Activated T-cell treated with anti-CD3 and anti-CD28 coated beads, Interleukin-2, amount 50 U/mL, for 72 hours (primary cell): ENCODE measurements at places on chromosomes 12 and 14. TPM values are rescaled to one million over a fixed set of nuclear protein-coding genes. Genes with fewer than 3 reads are reported as not detected.

GRCh38 chr12:72010356-72010755, 71.7 kb downstream of the TPH2 start:
- H3K36me3 ChIP-seq = no peaks in the 10 kb centered on the region
- H3K4me1 ChIP-seq = no peaks in the 10 kb centered on the region
- no peak overlapping the region for H3K4me3 ChIP-seq

Gene RALGAPA1
- total RNA-seq = 41.8 TPM

Gene KRT78
- not detected for total RNA-seq

DNA sequence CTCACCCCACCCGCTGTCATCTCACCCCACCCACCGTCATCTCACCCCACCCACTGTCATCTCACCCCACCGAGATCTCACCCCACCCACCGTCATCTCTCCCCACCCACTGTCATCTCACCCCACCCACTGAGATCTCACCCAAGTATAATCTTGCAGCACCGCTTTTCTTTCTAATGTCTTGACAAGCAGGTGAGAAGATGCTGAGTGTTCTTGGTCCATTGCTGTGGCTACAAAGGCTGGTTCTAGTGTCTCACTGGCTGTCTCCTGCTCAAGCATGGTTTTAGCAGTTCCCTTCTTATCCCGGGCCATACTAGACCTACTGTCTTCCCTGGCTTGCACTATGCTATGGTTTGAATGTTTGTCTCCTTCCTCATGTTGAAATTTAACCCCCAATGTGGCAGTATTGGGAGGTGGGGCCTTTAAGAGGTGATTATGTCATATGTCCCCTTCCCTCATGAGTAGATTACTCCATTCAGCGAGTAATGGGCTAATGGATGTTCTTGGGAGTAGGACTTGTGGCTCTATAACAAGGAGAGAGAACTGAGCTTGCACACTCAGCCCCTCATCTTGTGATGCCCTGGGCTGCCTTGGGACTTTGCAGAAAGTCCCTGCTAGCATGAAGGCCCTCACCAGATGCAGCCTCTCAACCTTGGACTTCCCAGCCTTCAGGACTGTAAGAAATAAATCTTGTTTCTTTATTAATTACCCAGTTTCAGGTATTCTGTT, 47.7 kb upstream of the PPP2R5C start:
- H3K36me3 ChIP-seq = no peaks in the 10 kb centered on the region
- H3K4me3 ChIP-seq = no peak overlapping the region
- DNase-seq = no peak
- H3K27me3 ChIP-seq = no peaks in the 10 kb centered on the region
- peaks cover 20% of the 10 kb centered on the region for H3K4me1 ChIP-seq

- H3K4me3 ChIP-seq = no peak overlapping the region
- no peaks in the 10 kb centered on the region for H3K4me1 ChIP-seq
- H3K36me3 ChIP-seq = no peaks in the 10 kb centered on the region
- H3K27me3 ChIP-seq = peaks cover 29% of the 10 kb centered on the region
- no peak overlapping the region for H3K27ac ChIP-seq
These were observed 9.3 kb upstream of the PRIMA1 start for GRCh38 chr14:93797536-93797935.

DNA sequence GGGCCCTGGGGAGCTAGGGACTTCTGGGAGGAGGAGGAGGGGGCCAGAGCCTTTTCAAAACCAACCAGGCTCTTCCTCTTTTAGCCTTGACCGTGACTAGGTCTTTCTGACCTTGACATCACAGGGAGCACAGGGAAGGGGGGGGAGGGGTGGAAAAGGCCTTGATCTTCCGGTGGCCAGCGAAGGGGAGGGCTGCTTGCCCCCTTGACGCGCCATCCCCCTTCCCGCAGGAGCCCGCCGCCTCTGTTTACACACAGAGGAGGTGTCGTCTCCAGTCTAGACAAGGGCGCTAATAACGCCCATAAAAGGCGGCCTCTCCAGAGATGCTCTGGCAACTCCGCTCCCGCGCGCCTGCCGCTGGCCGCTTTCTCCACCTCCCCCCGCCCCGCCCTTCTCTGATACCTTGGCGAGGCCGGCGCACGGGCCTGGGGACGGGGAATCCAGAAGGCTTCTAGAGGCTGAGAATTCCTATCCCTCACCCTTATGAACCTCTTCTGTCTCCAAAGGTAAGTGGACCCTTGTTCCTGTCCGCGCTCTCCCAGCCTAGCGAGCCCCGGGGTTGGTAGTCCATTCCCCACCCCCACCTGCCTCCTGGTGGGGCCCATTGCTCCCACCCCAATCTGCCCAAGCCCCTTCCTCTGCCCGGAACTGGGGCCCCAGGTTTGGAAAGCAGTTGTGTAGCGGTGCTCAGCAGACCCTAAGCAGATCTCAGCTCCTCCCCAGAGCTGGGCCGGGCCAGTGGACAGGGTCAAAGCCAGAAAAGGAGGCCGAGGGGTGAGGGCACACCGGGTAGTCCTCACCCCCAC, 4.9 kb upstream of the HOXC12 start:
- H3K4me1 ChIP-seq = peaks cover 32% of the 10 kb centered on the region
- H3K36me3 ChIP-seq = no peaks in the 10 kb centered on the region
- H3K4me3 ChIP-seq = no peak overlapping the region
- no peak for DNase-seq
- H3K27ac ChIP-seq = no peak overlapping the region
- peaks cover 96% of the 10 kb centered on the region for H3K27me3 ChIP-seq

Gene OTX2
- not detected for total RNA-seq

DNA sequence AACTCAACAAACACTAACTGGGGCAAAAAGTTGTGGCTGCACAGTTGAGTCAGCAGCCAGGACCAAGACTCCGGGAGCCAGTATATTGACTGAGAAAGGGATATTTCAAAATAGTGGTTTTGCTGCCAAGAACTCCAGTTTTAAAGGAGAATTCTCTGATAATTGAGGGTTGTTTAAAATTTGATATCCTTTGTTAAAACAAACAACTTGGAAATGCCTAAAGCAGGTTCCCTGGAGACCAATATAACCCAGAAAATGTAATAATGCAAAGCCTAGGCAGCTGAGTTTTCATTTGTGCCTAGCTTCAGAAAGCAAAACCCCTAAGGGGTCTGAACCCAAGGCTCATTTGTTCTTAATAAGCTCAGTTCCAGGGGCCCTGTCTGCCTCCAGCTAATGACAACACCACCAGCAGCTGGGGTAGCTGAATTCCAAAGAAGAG, 311.7 kb upstream of the CCDC196 start:
- DNase-seq = no peak
- peaks cover 3% of the 10 kb centered on the region for H3K36me3 ChIP-seq
- H3K4me3 ChIP-seq = no peak overlapping the region
- H3K4me1 ChIP-seq = no peaks in the 10 kb centered on the region
- peaks cover 33% of the 10 kb centered on the region for H3K27me3 ChIP-seq

- no peaks in the 10 kb centered on the region for H3K27me3 ChIP-seq
- no peak overlapping the region for H3K27ac ChIP-seq
- no peaks in the 10 kb centered on the region for H3K4me1 ChIP-seq
- no peaks in the 10 kb centered on the region for H3K36me3 ChIP-seq
- H3K4me3 ChIP-seq = no peak overlapping the region
These were observed 103.1 kb upstream of the PPM1H start for GRCh38 chr12:63037746-63038712.

DNA sequence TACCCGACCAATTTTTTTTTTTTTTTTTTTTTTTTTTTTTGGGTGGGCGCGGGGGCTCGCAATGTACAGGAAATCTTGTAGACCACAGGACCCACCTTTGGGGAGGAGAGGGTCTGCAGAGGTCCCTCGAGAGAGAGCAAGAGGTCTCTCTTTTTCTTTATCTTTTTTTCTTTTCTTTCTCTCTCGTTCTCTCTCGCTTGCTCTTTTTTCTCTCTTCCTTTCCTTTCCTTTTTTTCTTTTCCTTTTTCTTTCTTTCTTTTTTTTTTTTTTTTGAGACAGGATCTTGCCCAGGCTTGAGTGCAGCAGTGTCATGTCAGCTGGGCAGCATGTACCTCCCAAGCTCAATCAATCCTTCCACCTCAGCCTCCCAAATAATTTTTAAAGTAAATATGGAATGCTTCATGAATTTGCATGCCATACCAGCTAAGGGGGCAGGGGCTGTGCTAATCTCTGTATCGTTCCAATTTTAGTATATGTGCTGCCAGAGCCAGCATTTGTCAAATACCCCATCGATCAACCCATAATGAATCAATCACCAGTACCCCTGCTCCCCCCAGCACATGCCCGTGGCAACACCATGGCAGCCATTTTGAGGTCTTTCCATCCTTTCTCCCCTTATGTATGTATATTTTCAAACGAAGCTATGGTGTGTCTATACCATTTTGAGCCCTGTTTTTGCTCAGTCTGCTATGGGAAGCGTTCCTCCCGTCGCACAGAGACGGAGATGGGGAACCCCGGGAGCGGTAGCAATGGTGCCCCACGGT, 9.3 kb downstream of the PAPLN start:
- peaks cover 49% of the 10 kb centered on the region for H3K27me3 ChIP-seq
- no peaks in the 10 kb centered on the region for H3K36me3 ChIP-seq
- peak overlapping the region; percentile 94 for H3K4me3 ChIP-seq
- DNase-seq = no peak

Gene SDSL
- total RNA-seq = 3.2 TPM

Gene MYF6
- total RNA-seq = not detected

Gene HOXC6
- not detected for total RNA-seq
